NCI-H446 treated with DMSO at 0.1 percent for 48 hours (cell line): ENCODE measurements at places on chromosomes 12 and 14.

GRCh38 chr12:113109872-113110599, 25.5 kb downstream of the RASAL1 start:
- no peak for DNase-seq

GRCh38 chr12:131555197-131555846, 155.6 kb upstream of the SFSWAP start:
- DNase-seq: no peak

GRCh38 chr14:59215322-59215721, 26.9 kb downstream of the DAAM1 start:
- DNase-seq: peak; percentile 44

DNA sequence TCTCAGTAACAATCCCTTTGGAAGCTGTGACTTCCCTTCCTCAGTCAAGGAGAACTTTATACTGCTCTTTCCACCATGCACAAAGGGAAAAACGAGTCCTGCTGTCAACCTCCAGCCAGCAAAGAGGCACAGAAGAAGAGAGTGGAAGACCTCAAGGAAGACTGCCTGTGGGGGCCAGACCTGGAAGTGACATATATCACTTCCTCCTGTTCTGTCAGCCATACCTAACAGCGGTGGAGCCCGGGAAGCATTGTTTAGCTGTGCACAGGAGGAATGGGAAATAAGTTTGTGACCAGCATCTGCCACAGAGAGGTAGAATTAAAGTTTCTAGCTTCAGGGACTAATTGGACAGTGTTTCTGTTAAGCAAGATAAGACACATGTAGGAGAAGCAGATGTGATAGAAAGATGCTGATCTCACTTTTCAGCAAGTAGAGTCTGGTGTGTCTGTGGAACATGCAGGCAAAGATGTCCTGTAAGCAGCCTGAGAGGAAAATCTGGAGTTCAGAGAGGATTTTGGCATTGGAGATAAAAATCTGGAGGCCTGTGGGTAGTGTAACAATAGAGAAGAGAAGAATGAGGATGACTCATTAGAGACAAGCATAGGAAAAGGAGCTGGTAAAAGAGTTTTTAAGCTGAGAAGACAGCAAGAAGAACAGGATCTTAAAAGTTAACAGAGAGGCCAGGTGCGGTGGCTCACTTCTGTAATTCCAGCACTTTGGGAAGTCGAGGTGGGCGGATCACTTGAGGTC, 141.6 kb upstream of the CPSF6 start:
- no peak for DNase-seq

- no peak for DNase-seq
Measured at GRCh38 chr12:93266-94005, 26.9 kb downstream of the IQSEC3 start.

DNA sequence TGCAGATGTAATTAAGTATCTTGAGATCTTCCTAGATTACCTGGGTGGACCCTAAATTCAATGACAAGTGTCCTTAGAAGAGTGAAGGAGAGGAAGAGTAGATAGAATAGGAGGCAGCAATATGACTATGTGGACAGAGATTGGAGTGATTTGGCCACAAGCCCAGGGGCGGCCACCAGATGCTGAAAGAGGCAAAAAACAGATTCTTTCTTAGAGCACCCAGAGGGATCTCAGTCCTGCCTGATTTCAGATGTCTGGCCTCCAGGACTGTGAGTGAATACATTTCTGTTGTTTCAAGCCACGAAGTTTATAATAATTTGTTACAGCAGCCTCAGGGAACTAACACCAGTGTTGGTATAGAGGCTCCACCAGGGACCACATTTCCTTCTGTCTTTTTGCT, 67.3 kb downstream of the DACT1 start:
- DNase-seq: no peak

DNA sequence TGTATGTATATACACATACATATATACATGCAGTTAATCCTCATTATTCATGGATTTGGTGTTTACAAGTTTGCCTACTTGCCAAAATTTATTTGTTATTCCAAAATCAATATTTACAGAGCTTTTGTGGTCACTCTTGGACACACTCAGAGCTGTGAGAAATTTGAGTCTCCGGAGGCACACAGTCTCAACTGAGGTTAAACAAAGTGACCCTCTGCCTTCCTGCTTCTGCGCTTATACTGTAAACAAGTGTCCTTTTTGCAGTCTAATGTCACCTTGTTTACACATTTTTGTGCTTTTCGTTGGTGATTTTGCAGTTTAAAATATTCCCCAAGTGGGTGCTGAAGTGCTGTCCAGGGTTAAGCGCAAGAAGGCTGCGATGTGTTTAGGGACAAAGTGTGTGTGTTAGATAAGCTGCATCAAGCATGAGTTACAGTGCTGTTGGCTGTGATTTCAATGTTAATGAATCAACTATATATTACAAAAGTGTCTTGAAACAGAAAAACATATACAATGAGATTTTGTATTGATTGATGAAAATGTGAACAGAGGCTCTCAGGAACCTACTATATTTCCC, 13.1 kb upstream of the LTA4H start:
- no peak for DNase-seq

GRCh38 chr12:80655751-80656150, 51.7 kb upstream of the MYF6 start:
- DNase-seq: no peak

DNA sequence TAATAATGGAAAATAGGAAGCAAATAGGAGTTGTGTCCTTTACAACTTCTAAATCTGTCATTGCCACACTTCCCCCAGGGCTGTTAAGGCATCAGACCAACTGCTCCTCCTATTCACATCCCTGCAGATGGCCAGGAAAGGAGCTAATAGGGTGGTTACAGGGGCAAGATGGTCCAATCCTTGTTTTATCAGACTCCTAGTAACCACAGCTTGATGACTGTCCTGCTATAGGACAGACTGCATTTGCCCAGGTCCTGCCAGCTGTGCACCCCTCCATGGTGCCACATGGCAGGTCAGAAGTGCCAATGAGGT, 10.9 kb upstream of the KRT2 start:
- DNase-seq: no peak

- no peak for DNase-seq
Measured at GRCh38 chr12:27449026-27449425, 2.5 kb downstream of the SMCO2 start.

GRCh38 chr14:81767266-81767995, 233.8 kb upstream of the SEL1L start:
- DNase-seq: no peak

- no peak for DNase-seq
Measured at GRCh38 chr14:75497191-75497590, 25.1 kb upstream of the BATF start.

- DNase-seq: no peak
Measured at GRCh38 chr14:98018628-98019027, 1221.4 kb downstream of the VRK1 start.

DNA sequence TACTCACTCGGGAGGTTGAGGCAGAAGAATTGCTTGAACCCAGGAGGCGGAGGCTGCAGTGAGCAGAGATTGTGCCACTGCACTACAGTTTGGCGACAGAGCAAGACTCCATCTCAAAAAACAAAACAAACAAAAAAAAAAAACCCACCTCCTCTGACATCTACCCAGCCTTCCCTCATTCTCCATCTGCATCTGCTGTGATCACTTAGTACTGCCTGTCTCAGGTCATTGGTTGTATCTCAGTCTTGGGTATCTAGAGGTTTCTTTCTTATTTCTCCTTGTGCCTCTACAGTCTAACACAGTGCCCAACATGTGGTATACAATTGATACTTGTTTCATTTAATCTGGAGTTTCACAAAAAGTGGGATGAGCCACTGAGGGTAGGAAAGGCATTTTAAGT, 5.3 kb downstream of the LTBP2 start:
- no peak for DNase-seq

DNA sequence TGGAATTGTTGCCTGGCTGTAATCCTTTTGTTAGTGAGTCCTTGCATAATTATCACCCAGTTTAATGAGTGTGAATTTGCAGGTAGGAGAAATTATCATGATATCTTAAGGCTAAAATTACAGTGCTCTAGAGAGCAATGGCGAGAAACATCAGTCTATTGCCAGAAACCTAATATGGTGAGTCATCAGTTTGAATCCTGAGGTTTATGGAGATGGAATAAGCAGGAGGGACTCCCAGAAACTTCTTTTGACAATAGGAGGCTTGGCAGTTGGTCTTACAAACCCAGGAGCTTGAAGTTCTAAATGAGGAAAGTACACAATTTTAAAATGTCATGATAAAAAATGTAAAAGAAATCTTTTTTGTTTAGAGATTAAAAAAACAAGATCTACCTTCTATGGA, 31.5 kb upstream of the CRADD start:
- DNase-seq: no peak

DNA sequence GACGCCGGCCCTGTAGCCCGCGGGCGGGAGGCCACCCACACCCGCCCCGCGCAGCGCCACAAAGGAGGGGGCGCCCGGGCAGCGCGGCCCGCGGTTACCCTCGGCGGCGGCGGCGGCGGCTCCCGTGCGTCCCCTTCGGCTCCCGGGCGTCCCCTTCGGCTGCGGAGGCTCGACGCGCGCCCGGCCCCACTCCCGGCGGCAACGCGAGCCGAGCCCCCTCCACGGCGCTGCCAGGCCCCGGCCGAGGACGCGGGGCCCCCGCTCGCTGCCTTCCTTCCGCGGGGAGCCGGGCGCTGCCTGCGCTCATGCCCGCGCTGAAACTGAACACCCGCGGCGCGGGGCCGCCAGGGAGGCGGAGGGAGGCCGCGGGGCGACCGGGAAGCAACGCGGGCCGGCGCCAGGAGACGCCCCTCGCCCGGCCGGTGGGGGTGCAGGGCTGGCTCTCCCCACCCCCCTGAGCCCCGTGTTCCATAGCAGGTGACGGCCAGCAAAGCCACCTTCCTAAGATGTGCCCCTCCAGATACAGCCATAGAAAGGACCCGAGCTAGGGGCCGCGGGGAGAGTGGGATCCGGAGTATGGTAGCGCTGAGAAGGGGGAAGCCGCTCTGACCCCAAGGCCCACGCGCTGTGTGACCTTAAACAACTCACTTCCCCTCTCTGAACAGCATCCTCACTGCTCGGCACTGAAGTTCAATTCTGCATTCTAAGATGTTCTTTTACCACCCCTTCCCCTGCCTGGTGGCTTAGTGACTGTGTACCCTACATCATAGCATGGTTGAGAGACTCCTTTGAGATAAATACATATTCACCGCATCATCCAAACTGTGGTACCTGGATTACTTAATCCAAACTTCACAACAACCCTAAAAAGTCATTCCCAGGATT, 42.8 kb downstream of the KDM2B start:
- DNase-seq: no peak

DNA sequence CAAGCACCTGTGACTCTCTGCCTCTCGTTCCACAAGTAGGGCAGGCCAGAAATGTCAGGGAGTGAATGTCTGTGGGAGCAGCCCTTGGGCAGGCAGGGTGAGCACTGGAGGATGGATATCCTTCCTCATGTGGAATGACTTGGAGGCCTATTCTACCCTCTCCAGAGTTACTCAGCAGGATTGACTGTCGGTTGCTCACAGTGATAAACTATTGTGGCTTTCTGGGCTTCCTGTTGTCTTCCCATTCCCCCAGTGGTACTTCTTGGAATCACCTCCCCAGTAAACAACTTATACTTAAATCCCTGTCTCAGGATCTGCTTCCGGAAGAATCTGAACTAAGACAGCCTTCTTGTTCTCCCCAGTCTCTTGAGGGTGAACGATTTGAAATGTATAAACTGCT, 79.6 kb upstream of the MANSC4 start:
- DNase-seq: no peak

DNA sequence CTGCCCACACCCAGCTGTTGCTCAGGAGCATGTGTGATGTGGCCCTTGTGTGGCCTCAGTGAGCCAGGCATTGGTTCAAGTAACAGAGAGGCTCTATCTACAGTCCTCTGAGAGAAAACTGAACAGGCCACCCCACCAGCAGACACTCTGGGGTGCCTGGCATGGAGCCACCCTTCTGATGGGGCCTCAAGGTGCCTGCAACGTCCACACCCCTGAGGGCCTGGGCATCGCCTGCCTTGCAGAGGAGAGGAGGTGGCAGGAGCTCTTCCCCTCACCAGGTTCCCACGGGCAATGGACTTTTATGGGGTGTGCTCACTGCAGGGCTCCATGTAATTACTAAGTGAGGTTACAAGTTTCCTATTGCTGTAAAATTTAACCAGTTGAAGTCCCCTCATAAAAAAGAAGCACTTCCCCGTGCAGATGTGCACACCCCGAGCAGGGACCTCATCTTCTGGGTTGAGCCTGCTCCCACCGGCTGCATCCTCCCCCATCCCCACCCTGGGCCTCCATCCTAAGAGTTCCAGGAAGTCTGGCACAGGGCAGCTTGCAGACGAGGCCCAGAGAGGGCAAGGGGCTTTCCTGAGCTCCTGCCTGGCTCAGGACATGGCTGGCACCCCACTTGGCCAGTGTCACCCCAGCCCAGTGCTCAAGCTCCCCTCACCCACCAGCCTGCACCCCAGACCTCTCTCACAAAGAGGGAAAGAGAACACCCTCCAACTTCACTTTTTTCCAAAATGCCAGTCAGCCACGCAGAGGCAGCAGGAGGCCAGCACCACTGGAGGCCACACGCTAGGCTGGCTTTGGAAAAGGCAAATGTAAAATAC, 270.4 kb upstream of the RTL1 start:
- no peak for DNase-seq

DNA sequence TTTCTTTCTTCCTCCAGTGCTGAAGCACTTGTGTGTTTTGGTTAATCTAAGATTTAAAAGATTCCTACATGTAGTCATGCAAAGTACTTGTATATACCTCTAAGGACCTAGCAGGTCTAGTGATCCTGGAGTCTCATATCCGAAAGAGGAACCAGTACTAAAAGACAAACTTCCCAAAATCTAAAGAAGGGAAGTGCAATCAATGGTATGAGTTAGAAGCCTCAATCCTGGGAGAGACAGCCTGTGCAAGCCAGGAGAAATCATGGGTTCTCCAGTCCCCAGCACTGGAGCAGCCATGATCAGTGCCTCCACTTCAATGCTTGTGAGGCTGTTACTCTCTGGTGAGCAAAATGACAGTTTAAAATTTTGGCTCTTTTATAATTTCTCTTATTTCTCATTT, 277.4 kb downstream of the DAD1 start:
- no peak for DNase-seq

- no peak for DNase-seq
Measured at GRCh38 chr12:119710374-119710964, 42.5 kb downstream of the PRKAB1 start.

- DNase-seq: no peak
Measured at GRCh38 chr14:91367173-91368171, 50.1 kb downstream of the CCDC88C start.

- DNase-seq: no peak
Measured at GRCh38 chr12:13084898-13085640, 18.4 kb downstream of the GSG1 start.

- DNase-seq: peak; percentile 10
Measured at GRCh38 chr12:121580959-121581685, at the start of gene KDM2B. KDM2B (minus strand) TSS chr12:121581023; CDS start chr12:121580911, 112 bp downstream.

DNA sequence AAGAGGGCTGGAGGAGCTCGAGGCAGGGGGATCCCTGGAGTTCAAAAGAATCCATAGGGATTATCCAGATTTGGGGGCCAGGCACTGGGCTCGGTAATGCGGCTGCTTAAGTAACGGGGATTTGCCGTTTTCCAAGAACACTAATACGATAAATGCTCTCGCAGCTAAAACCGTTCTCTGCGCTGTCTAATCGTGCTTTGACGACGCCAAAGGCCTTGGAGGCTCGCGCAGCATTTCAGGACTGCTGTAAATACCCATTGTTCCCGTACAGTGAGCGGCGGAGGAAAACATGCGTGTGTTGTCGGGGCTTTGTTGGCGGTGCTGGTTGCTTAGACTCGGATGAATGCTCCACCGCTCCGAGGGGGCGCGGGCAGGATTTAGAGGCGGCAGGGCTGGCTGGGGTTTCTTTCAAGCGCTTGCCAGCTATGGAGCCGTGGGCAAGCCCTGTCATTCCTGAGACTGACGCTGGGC, 26.2 kb downstream of the DIO3 start:
- no peak for DNase-seq
